ENCODE measurements at places on chromosomes 3 and 15.

DNA sequence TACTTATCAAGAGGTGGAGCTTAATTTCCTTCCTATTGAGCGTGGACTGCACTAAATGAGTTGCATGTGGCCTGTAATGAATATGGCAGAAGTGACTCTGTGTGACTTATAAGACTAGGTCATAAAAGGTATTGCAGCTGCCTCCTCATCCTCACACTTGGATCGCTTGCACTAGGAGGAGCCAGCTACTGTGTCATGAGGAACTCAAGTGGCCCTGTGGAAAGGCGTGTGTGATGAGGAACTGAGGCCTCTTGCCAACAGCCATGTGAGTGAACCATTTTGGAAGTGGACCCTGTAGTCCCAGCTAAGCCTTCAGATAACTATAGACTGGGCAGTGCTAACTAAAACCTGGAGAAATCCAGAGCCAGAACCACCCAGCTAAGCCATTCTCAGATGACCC lies 7.1 kb upstream of the SLC30A4 start:
- DNase-seq, result no peak

DNA sequence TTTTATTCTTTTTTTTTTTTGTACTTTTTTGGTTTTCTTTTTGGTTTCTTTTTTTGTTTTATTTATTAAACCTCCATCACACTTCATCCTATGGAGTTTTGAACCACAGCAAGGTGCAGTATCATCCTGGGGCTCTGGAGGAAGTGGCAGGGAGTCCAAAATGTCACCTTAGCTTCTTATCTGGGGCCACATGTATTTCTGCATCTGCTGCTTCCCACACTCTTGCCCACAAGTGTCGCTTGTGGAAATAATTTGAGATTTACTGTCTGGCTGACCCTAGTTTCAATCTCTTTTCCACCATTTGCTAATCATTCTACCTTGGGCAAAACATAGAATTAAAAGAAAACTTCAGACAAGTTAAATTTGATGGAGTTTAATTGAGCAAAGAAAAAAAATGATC lies 6.4 kb downstream of the OPA1 start:
- DNase-seq, result no peak

DNA sequence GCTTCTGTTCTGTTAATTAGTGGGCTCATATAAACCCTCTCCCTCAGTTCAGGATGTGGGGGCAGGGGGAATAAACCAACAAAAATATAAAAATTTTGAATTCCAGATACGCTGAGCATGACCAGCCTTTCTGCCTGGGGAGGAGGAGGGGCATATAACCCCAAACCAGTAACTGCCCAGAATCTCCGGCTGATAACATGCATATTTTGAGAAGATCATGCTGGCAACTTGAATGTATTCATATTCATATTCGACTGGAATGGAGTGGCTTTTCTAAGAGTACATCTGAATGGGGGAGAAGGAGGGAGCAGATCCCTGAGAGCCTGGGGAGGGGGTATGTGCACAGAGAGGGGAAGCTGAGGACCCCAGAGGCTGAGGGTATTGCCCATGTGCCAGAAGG lies 54.5 kb upstream of the LCTL start:
- DNase-seq, result no peak

DNA sequence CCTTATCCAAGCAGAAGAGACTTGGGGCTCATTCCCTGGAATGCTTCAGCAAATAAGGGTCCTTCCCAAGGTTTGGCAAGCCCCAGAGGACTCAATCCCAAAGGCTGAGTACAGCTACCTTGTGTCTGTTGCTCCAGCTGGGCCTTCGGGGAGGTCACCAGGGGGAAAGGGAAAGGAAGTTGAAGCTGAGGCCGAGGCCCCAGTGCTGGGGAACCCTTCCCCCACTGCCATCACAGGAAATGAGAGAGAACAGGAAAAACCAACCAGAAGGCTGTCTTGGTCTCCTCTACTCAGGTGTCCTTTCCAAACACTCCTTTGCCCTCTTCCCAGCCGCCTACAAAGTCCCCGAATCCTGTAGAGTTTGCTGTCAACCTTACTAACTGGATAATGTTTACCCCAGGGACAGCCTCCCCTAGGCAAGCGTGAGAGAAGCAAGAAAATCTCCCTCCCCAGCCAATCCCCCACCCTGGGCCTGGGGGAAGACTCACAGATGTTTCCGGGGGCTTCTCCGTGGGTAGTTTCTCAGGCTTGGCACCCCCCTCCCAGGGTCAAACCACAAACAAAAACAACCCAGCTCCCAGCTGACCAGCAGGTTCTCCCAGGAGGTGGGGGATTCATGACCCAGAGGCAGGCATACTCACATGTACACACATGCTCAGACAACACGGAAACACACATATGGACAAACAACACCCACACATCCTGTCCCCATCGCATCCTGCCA lies 5.5 kb downstream of the CSRNP1 start:
- no peak for DNase-seq

DNA sequence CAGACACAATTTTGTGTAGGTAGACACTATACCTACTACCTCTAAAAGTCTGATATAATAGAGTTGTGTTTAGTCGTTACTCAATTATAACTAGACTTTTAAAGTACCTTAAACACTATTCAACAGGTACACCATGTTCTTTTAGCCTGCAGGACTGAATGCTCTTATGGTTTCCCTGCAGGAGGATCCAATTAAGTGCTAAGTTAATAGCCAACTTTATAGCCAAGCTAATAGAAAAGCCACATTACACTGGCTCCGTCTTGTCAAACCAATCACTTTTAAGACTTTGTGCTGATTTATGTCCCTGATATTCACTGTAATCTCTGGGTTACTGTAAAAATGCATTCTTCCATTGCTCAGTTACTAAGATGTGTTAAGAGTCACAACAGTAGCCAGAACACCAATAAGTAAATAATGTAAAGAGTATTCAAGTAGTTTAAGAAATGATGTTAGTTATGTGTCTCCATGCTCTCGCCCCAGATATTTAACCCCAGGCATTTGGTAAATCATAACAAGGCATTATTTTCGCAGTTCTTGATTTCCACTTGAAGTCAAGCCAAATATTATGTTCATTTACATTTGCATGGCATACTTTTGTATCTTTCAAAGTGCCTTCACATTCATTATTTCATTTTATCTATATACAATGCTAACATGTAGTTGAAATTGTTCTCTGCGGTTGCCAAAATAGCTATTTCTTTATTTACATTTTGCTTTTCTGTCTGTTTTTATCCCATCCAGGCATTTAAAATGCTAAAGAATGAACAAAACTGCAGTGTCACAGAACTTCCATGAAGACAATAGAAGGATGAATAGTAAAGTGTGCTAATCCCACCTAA lies 42.7 kb upstream of the AP4E1 start:
- DNase-seq, result no peak

- no peak for DNase-seq
Observed at GRCh38 chr3:148512648-148513047, 185.1 kb upstream of the AGTR1 start.

DNA sequence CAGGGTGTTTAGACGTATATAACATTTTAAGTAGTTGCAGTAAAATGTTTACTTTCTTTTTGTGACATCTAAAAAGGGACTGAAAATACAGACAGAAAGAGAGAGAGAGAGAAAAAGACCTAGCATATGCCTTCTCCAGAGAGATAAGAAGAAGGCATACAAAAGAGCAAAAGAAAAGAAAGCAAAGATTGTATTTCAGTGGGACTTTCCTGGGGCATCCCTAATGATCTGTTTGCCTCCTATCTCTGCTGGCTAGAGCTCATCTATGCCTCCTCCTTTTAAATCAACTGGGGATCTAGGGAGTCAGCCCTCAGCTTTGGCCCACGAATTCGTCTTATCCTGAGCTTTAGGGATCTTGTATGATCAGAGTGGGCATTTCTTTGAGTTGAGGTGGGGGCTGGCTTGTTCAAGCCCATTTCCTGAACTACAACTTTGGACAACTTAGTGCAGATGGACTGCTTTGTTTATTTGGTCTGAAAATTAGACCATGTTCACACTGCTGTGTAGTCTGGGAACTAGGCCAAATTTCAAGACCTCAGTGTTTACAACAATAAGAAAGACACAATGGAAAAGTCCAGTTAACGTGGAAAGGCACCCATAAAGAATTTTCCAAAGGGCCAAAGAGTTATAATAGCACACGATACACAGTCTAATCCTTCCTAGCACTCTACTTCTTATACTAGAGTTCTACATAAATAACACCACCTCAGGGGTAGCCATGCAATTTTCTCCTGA lies 61.0 kb downstream of the ATP8B4 start:
- DNase-seq, result no peak

DNA sequence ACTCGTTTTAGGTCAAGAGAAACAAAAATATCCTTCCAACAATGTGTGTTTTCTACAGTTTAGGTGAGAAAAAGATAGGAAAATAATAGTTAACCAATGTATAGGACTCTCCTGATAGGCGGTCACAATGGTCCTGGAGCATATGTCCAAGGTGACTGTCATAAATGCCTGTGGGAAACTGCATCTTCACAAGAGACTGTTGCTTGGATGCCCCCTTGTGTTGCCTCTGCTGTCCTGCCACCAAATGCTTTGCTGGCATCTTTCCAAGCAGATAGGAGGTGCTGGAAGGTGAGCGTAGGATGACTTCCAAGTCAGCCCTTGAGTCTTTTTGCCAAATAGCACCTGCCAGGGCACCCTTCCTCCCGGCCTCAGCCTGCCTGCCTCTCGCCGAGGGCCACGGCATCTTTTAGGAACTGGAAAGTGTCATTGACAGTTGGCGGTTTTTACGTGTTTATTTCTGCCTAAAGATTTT lies 24.1 kb upstream of the SACM1L start:
- DNase-seq, result peak; percentile 5

DNA sequence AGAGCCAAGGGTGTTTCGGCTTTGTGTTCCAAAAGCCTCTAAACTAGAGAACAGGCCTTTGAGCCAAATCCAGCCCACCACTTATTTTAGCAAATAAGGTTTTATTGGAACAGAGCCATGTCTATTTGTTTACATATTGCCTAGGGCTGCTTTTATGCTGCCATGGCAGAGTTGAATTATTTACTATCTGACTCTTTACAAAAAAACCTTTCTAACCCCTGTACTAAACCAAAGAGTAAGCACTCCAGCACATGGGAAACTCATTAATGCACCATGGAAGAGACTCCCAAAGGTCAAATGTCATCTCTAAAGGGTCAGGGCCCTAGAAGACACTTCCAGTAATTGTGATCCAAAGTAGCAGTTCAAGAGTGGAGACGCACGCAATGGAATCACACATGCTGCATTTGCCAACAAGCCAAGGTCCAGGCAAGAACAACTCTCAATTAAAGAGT lies 22.3 kb downstream of the OSBPL10 start:
- no peak for DNase-seq

GRCh38 chr15:74340150-74340549 lies 27.3 kb downstream of the CYP11A1 start:
- no peak for DNase-seq

- no peak for DNase-seq
Observed at GRCh38 chr3:140699516-140700231, 21.8 kb downstream of the TRIM42 start.

DNA sequence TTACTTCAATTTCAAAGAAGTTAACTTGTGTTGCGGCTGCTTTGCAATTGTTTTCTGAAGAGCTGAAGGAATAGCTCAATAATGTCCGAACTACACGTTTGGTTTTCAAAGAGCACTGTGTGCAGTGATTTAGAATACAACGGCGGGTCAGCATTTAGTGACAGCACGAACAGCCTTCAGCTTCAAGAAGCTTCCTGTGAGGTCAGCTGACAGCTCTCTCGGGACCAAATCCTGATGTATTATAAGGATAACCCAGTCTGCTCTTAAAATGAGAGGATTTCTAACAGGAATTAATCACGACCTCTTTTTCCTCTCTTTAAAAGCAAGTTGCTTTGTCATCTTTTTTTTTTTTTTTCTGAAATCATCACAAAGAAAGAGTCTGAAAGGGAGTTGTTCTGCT lies 97.9 kb upstream of the UNC13C start:
- no peak for DNase-seq

DNA sequence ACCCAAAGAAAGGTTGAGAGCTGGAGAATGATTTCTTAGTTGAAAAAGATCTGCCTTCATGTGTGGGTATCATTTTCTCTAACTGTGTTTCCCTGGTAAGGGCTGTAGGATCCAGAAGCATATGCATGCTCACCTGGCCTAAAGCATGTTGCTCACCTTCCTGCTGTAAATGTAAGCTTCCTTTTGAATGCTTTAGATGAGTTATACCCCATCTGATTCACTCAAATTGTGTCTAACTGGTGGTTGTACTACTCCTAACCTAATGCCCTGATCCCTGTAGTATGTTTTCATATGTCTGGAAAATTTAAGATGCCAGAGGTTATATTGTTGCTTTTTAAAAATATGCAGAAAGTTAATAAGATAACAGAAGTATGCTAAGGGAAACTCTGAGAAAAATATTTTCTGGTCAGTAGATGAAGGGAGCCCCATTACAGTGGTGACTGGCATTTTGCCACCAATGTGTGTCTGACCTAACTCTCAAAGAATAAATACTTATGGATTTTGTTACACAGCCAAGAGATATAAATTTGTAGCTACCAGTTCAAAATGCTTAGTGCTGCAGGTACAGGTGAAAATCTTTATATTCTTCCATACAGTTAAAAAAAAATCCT lies 7.7 kb downstream of the FILIP1L start:
- no peak for DNase-seq

- no peak for DNase-seq
Observed at GRCh38 chr3:157906627-157907026, 199.6 kb downstream of the SHOX2 start.

GRCh38 chr3:133491481-133492059 lies 81.9 kb upstream of the CDV3 start:
- DNase-seq, result no peak

DNA sequence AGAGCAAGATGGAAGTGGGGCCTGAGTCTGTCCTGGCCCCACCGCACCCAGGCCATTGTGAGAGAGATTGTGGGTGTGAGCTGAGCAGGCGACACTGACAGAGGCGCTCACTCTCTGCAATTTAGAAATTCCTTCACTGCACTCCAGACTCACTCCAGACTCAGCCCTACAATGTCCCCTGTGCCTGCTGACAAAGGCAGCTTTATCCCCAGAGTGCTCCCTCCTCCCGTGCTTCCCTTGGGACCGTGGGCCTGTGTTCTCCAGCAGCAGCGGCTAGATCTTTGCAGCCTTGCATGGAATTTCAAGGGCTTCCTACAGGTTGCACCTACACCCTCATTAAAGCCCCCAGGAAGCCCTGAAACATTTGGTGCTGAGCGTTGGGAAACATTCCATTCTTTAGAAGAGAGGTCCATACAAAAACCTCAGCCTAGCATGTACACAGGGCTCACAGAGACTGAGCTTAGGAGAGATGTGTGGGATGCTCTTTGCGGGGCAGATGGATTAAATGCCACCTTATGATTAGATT lies 1.3 kb upstream of the IL16 start:
- DNase-seq, result no peak

- peak; percentile 7 for DNase-seq
Observed at GRCh38 chr15:82750831-82751180, 41.1 kb upstream of the AP3B2 start.

GRCh38 chr3:112394003-112394640 lies 61.2 kb downstream of the CD200 start:
- no peak for DNase-seq

GRCh38 chr3:122690096-122690495 lies 9.5 kb downstream of the PARP14 start:
- DNase-seq, result no peak

GRCh38 chr3:101825904-101826445 lies 23.3 kb upstream of the NFKBIZ start:
- DNase-seq, result no peak

GRCh38 chr3:45647148-45647619 lies 42.0 kb upstream of the SACM1L start:
- no peak for DNase-seq

- DNase-seq, result no peak
Observed at GRCh38 chr3:67875858-67876257, 221.4 kb upstream of the SUCLG2 start.

GRCh38 chr3:65379223-65379622 lies 659.5 kb downstream of the MAGI1 start:
- no peak for DNase-seq

Data from NCI-H2171 (cell line).